ENCODE measurements at places on chromosomes 3 and 15.

- peak; percentile 96 for DNase-seq
Measured at GRCh38 chr15:32849769-32850668, 132.2 kb downstream of the GREM1 start.

DNA sequence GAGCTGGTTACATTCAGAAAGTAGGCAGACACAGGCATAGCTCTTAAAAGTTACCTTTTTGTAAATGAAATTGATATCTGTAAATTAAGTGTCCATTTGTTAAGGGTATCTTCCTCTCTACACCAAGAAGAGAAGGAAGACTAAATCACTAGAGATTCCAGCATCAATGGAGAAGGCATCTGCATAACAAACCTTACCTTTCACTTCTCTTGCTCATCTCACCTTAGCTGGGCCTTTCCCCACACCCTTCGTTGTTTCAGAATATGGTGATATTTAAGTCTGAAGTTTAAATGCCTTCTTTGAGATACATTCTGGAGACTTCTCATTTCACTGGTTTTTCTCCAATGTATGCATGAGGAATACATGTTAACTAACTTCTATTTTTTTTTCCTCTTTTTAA, 54.5 kb upstream of the TGFBR2 start:
- no peak for DNase-seq

DNA sequence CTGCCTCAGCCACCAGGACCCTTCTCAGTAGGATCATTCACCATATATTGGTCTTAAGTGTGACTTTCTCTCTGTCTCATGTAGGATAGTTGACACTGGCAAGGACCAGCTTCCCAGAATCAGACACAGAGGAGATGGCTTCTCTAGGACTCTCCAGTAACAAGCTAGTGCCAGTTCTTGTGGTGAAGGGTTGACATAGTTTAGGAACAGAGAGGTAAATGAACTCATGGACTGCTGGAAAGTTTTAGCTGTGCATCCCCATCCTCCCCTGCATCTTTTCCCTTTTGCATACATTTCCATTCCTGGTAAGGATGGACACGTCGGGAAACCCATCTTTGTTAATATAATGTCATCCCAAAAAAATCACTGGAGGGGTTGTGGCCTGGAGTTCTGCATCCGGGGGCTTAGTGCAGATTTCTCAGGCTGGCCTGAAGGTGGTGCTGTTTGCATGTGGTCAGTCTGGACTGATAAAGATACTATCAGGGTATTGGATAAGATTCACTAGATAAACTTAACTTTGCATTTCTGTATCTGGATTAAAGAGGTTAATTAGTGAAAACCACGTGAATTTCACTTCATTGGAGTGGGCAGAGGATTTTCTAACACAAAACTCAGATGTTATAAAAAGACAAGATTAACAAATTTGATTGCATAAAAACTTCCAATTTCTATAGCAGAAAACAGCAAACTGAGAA, 110.8 kb downstream of the TBC1D2B start:
- DNase-seq: no peak

DNA sequence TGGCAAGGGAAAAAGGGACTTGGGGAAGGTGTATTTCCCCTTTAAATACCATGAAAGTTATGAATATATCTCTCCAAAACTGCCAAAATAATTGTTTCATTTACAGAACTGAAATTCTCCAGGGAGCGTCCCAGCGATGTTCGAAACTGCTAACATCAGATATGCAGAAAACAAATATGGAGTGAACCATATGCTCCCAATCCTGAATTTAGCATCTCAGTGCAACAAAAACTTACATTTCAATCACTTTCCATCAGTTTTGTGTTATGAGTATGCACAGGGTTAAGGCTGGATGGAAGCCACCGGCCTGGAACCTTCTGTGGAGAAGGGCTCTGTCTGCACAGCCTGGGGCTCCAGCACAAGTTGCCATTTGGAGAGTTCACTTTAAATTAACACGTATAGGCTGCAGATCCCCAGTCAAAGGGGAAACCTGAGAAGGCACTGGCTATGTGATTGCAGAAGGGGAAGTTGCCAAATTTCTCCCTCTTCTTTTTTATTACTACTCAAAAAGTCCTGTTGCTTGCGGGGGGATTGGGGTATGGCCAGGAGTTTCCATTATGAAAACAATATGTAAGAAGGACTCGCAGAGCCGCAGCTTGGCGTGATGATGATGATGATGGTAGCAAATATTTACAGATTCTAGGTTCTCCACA, 56.9 kb upstream of the FOXP1 start:
- DNase-seq: no peak

DNA sequence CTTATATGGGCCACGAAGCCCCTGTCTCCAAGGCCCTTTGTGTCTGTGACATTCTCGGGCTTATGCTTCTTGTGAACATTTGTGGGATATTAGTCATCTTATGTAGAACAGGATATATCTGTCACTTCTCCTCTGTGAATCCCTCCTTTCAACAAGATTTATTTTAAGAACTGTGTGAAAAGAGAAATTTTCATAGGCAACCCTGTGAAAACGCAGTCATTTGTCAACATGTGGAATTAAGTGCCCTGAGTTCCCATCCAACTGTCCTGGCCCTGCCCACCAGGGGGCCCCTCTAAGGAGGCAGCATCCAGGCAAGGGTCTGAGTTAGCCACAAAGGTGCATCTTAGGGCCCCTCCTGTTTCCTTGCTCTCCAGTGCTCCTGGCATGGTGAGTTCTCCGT, 76.8 kb upstream of the CHRNA7 start:
- DNase-seq: peak; percentile 30

All from fibroblast of skin of left quadriceps (primary cell).